ENCODE measurements at places on chromosomes 16 and 17.
A peak's percentile ranks its signal among the peaks of the same experiment; 100 is the strongest.

GRCh38 chr17:71438631-71439146 lies 682.1 kb upstream of the SOX9 start:
- no peak for DNase-seq

DNA sequence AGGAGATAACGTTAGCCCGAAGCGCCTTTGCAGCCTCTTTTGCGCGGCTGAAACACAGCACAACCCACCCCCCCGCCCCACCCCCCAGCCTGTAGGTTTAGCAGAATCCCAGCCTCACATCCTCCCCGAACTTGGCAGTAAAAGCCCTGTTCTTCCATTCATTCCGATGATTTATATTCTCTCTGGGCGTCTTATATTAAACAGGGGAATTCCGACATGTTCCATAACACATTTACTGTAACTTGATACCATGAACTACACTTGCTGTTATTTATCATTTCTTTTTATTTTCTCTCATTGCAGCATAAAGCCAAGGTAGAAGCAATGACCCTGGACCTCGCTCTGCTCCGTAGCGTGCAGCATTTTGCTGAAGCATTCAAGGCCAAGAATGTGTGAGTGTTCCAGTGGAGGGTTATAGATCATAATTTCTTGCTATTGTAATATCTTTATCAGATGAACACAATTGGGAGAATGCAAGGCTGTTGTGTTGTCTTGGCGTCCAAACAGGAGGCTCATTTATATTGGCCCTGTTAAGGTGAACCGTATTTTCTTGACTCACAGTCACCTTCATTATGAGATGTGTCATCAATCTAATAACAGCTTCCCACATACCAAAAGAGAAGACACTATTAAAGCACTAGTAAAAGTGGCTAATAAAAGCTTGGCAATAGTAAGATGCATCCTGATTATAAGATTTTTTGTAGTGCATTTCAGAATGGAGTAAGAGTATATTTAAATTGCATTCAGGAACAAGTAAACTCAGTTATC lies 287.3 kb downstream of the WWOX start:
- DNase-seq = no peak

- DNase-seq = peak; percentile 14
Measured at GRCh38 chr17:5468075-5468473, 708 bp downstream of the DHX33 start.

- no peak for DNase-seq
Measured at GRCh38 chr17:13154398-13154797, 136.6 kb upstream of the ELAC2 start.

- no peak for DNase-seq
Measured at GRCh38 chr17:79324194-79324593, 249.6 kb downstream of the ENGASE start.

- DNase-seq = no peak
Measured at GRCh38 chr16:56939801-56940200, 7.9 kb downstream of the HERPUD1 start.

- DNase-seq = no peak
Measured at GRCh38 chr16:53986793-53987192, 282.8 kb downstream of the FTO start.

- DNase-seq = no peak
Measured at GRCh38 chr16:31464348-31464769, 5.1 kb downstream of the ARMC5 start.

- no peak for DNase-seq
Measured at GRCh38 chr16:23901178-23902033, 65.6 kb downstream of the PRKCB start.

GRCh38 chr17:21457051-21458026 lies 81.2 kb downstream of the KCNJ12 start:
- peak; percentile 96 for DNase-seq

DNA sequence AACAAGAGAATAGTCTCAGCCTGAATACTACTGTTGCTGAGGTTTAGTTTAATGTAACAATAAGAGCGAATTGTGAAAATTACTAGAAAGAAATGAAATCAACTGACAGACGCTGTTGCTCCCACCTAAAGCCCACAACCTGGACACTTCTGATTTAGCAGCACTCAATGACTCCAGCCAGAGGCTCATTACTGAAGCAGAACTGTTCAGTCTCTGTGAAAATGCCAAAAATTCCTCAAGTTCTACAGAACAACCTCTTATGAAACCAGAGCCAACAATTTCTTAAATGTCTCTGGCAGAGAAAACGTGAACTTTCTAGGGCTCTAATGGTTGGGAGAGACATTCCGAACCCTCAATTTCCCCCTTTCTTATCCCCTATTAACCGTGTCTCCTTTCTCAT lies 9.9 kb downstream of the PSME3IP1 start:
- DNase-seq = no peak

GRCh38 chr17:67027031-67027628 lies 17.2 kb upstream of the CACNG1 start:
- DNase-seq = no peak

DNA sequence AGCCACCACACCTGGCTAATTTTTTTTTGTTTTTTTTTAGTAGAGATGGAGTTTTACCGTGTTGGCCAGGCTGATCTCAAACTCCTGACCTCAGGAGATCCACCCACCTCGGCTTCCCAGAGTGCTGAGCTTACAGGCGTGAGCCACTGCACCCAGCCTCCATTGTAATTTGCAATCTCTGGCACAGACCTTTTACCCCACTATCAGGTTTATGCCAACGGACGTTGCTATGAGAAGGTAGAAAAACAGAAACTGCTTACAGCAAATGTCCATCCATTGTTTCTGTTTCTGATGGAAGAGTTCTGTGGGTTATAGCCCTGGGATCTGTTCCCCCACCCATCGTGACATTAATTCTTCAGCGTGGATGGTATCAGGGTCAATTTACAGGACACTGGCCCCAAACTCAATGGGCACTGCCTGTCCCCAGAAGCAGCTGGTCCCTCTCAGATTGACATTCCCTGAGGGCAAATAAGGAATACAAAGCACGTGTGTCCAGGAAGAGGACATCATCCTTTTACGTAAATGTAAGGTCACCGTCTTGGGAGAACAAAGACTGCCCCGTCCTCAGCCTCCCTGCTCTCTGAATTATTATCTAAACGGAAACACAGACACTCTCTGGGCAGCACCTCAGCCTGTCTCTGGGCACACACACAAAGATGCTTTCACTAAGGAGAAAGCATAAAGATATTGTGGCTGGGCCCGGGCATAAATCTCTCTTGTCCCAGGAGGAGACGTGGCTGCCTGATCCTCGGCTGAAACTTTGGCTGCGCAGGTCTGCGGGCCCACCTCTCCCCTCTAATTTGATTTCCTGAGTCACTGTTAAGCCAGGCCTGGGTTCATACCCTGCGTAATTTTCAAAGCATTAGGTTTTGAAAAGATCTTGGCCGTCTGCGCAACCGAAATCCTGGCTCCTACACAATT lies 5.2 kb downstream of the KCNG4 start:
- DNase-seq = no peak
